ENCODE measurements at places on chromosomes 12 and 14.

- DNase-seq: no peak
Observed at GRCh38 chr14:28975084-28975483, 208.5 kb downstream of the FOXG1 start.

- DNase-seq: peak; percentile 21
Observed at GRCh38 chr12:123532019-123532418, 1.5 kb downstream of the RILPL1 start.

- DNase-seq: peak; percentile 49
Observed at GRCh38 chr14:29016050-29016900, 249.7 kb downstream of the FOXG1 start.

- no peak for DNase-seq
Observed at GRCh38 chr12:131283191-131283861, 329.6 kb downstream of the ADGRD1 start.
